ENCODE measurements at places on chromosomes 11 and 22.
A peak's percentile ranks its signal among the peaks of the same experiment; 100 is the strongest.

- DNase-seq, result no peak
Measured at GRCh38 chr11:66494935-66495334, 14.7 kb downstream of the DPP3 start.

DNA sequence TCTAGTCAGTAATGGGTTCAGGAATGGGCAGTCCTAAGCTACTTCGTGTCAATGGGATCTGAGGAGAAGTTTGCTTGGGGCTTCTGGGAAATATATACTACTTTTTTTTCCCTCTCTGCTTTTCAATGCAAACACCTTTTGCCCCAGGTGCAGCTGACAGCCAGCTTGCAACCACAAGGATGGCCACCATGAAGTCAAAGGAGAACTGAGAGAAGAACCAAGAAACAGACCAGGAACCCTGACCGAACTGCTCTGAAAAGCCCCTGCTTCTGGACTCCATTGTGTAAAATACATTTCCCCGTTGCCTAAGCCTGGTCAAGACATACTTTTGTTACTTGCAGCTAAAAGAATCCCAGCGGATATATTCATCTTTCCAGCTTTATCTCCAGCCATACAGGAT lies 20.1 kb upstream of the CD44 start:
- DNase-seq, result no peak

- DNase-seq, result no peak
Measured at GRCh38 chr11:63897459-63898146, 19.4 kb downstream of the RCOR2 start.

- peak; percentile 41 for DNase-seq
Measured at GRCh38 chr11:65496304-65497140, 2.3 kb upstream of the MALAT1 start.

- peak; percentile 61 for DNase-seq
Measured at GRCh38 chr11:114317787-114318137, 21.6 kb downstream of the NNMT start.

DNA sequence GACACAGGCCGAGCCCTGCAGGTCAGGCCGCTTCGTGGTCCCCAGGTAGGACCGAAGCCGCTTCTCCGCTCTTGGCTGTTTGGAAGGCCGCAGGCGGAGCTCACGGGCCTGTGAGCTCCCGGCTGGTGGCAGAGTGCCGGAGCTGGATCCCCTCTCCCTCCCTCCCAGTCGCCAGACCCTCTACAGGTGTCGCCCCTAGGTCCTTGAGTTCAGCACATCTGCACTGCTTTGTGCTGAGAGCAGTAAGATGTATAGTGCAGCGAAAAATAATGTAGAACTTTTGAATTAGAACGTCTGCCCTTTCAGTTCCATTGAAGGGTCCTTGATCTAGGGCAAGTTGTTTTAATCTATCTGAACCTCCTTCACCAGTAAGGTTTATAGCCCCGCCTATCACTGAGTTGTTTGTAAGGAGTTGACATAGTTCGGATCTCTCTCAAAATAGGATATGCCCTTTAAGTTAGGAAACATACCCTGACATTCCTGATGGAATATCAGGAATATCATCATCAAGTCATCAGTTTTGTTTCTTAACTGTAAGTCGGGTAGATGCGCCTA lies 419 bp downstream of the ANKRD49 start:
- no peak for DNase-seq

DNA sequence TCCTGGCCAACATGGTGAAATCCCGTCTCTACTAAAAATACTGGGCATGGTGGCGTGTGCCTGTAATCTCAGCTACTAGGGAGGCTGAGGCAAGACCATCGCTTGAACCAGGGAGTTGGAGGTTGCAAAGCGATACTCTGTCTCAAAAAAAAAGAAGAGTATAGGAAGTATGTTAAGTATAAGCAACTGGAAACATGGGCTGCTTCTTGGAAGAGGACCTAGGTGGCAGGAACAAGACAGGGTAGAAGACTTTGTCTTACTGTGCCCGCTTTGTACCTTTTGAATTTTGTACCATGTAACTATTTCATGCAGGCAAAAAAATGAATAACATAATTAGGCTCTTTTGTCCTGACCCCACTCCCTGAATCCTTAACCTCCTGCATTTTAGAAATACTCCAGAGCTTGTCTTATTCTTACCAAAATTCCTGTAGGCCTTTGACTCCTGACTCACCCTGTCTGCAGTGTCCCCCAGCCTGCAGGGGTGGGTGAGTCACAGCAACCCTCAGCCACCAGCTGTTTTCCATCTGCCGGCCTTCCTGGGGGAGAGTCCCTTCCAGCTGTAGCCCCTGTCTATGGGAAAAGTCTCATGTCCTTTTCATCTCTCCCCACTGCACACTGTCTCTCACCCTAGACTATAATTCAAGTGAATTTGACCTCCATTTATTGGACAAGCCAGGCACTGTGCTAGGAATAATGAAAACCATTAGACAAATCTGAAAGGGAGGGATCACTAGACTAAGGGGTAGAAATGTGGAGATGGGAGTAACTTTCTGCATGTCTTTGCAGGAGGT lies 41.8 kb downstream of the TXN2 start:
- DNase-seq, result peak; percentile 79

DNA sequence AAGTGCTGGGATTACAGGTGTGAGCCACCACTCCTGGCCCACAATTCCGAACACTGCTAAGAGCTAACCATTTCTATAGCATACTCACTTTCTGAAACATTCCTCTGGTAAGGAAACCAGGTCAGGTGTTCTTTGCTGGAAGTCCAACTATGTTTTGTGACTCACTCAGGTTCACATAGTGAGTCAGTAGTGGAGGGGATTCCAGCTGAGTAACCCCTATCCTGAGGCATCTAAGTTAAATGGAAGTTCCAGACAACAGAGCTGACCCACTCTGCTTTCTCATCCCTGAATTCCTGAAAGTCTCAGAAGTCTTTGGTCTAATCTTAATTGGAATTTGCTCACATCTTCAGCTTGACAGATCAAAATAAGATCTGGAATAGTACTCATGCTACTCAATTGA lies 3.0 kb upstream of the CHRNA10 start:
- DNase-seq, result no peak

- DNase-seq, result no peak
Measured at GRCh38 chr11:36215693-36216060, 73.5 kb downstream of the COMMD9 start.

DNA sequence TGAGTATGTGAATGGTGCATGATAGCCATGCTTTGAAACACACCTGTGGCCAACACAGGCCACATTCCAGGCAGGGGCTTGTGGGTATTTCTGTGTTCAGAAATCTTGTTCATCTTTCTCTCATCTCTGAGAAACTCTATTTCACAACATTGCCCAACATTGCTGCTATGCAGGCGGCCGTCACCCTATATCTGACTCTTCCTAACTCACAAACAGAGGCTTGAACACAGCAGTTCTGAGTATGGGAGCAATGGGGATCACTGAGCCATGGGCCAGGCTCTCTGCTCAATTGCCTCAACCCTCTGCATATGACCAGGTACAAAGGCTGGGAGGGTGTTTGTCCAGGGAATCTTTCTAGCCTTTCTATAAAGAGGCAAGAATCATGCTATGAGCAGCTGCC lies 259.9 kb downstream of the BUD13 start:
- no peak for DNase-seq

DNA sequence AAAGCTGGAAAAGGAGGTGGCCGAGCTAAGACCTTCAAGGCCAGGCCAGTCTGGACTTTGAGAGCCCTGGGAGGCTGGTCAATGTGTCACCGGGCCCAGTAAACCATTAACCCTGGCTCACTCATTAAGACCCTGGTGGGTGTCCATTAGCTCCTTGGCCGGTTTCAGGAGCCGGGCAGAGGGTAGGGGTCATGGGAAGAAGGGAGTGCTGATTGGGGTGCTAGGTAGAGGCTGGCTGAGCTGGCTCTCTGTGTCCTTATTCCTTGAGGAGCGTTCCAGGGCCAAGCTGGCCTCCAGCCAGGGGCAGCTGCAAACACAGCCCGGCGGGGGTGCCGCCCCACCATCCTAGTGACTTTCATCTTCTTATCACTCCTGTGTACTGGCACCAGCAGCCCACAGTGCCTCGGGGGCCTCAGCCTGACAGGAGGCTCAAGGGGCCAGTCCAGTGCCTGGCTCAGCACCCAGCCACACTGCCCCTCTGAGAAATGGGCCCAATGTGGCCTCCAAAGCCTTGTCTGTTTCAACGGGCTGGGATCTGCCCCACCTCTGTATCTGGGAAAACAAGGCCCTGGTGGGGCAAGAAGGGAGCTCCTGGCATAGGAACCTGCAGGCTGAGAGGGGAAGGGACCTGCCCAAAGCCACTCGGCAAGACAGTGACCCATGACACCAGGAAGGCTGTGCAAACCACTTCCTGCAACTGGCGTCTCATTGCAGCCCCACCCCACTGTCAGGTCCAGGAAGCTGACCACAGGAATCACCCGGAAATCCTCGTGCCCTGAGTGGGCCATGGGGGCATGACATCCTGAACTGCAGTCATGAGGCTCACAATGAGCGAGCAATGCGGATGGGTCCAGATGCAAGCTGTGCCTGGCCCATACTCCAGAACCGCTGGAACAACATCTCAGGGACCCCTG lies 15.1 kb upstream of the RGL4 start:
- DNase-seq, result peak; percentile 72

DNA sequence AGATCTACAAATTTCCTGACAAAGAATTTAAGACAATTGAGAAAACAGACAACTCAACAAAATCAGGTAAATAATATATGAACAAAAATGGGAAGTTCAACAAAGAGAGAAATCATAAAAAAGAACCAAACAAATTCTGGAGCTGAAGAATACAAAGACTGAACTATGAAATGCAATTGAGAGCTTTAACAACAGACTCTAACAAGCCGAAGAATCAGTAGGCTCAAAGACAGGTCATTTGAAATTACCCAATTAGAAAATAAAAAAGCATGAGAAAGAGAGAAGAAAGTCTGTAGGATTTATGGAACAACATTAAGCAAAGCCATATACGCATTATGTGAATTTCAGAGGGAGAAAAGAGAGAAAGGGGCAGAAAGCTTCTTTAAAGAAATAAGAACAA lies 72.8 kb downstream of the TBC1D22A start:
- no peak for DNase-seq

DNA sequence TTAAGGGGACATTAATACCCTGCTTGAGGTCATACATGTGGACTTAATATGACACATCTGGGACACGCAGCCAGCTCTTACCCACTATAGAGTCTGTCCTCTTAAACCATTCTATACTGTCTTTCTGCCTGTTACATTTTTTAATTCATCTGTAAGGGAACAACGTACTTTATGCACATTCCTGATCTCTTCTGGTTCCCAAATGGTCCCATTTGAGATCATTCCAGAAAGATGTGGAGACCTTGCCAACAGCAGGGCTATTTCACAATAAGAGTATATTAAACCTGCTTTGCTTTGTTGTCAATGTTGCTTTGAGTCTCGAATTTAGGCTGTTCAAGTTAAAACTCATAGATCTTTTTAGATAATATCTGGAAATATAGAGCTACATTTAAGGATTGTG lies 332.2 kb upstream of the RAG2 start:
- no peak for DNase-seq

GRCh38 chr11:74493791-74494630 lies 487 bp upstream of the LIPT2 start:
- DNase-seq, result no peak

GRCh38 chr11:104916442-104916841 lies 18.2 kb upstream of the CASP12 start:
- no peak for DNase-seq

GRCh38 chr11:7890417-7891172 lies 40.5 kb downstream of the OR10A6 start:
- no peak for DNase-seq
